ENCODE measurements at places on chromosomes 13 and 19. TPM values are rescaled to one million over a fixed set of nuclear protein-coding genes. Genes with fewer than 3 reads are reported as not detected.

DNA sequence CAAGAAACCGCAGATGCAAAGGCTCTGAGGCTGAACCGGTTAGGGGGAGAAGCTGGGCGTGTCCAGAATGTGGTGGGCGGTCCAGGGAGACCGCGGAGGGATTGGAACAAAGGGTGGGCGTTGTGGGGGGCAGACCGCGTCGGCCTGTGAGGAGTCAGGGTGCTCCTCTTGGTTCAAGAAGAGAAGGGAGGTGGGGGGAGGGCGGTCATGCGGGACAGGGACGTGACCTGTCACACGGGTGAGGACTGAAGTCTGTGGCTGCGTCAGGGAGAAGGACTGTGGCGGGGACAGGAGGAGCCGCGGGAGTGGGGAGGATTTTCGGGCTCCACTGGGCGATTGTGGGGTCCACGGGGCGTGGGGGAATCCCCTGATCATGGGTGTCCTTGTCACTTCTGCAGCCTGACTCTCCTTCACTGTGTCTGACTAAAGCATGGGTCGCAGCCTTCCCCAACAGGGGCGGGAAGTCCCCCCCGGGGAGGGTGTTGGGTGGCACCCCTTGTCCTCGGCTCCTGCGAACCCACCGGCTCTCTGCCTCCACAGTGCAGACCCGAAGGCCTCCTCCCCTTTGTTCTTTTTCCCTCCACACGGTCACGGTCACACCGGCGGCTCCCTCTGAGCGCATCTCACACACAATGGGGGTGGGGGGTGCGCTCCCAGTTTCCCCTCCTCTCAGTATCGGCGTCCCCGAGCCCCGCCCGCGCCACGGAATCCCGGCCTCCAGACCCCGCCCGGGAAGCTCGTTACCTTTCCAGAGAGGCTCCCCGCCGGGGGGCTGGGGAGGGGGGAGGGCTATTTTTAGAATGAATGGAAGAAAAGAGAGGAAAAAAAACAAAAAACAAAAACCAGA, 16.4 kb upstream of the KCNN1 start:
- peak; percentile 34 for DNase-seq

DNA sequence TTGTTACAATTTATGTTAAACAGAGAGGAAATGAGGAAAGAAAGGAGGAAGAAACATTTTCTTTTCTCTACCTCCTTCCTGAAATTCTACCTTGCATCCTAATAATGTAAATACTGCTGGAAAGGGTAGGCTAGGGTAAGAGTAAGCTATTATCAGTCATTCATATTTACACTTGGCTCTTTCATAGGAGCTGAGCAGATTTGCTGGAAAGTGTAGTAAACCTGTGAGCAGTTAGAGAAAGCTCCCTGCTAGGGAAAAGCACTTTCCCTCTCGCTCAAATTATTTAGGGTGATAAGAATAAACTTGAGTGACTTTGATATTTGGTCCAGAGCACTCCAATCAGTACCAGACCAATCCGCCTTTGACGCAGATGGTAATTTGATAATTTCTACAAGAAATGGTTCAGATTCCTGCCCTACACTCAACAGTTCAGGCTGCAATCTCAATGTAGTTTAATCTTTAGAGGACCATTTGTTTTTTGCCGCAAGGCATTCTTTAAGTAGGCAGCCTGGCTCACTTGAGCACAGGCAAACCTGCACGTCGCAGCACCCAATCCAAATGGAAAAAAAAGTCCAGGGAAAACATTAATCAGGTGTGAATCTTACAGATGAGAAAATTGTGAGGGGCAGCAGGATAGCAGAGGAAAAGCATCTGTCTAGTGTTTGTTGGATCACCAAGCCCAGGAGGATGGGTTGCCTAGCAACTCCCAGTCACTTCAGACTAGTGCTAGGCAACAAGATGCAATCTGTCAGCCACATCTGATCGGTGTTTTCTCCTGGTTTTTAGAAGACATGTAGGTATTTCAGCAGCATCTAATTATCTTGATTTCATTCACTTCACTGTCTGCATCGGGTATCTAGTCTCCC, 68.6 kb upstream of the KL start:
- no peak for DNase-seq

DNA sequence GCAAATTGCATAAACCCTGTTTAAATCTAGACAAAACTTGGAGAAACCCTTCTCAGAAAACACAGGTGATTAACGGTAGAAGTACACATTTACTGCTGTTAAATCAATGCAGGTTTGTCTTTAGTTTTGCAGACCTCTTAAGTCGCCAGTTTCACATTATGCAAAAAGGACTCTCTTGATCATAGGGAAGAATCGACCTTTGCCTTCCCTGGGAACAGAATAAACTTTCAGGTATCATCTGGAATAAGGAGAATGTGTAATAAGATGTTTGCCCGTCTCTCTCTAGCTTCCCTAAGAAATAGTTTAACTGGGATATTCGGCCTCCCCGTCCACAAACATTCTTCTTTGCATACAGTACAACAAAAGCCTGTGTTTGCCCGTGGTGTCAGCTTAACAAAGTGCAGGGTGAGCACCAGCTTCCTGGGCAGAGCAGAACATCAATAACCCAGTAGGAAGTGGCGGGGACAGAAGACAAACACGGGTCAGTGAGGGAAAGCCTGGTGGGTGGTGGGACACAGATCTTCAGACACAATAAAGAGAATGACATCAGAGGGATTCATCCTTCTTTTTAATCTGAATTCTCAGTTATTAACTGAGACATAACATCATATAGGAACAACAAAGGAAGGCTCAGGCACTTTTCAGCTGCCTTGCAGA, 1077.7 kb upstream of the SLC10A2 start:
- no peak for DNase-seq

- DNase-seq: no peak
Measured at GRCh38 chr19:54335979-54336892, 2.7 kb downstream of the LILRA4 start.

- no peak for DNase-seq
Measured at GRCh38 chr13:33487575-33488243, 202.2 kb upstream of the STARD13 start.

DNA sequence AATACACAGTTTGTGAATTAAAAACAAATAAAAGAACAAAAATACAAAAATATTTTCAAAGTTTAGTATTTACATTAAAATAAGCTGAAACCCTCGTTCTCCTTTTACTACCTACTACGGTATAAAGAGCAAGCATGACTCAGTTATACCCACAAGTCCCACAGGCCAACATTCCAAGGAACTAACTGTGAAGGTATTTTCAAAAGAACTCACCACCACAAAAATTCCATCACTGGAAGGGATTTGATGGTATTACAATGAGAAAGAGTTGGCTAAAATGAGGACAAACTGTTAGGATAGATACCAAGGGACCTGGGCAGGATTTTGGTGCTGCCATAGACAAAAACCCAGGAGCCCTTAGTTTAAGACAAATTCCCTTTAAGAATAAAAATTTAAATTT, 122.7 kb downstream of the TBC1D4 start:
- DNase-seq: no peak

DNA sequence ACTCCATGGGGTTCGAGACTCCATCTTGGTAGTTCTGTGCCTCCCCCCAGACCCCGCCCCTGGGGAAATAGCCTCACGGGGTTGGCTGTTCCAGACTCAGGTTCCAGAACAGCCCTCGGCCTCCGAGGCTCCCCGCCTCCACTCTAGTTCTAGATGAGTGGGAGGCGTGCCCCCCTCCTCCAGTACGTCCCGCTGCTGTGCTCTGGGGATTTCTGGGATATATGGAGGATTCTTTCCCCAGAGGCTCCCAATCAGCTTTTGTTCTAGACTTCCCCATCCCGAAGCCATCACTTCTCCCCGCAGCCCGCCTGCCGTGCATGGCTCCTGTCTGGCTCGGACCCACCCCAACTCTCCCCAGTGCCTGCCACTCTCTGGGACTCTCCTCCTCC, 1.9 kb upstream of the CACNG7 start:
- no peak for DNase-seq

The ZFP28 gene
- 3.8 TPM for total RNA-seq

The DBP gene
- 19.1 TPM for total RNA-seq

The GRK1 gene
- total RNA-seq: not detected

The HTR2A gene
- total RNA-seq: not detected

The PLPP2 gene
- 0.60 TPM for total RNA-seq

The PLIN4 gene
- not detected for total RNA-seq
